ENCODE measurements at places on chromosomes 2 and 18.

DNA sequence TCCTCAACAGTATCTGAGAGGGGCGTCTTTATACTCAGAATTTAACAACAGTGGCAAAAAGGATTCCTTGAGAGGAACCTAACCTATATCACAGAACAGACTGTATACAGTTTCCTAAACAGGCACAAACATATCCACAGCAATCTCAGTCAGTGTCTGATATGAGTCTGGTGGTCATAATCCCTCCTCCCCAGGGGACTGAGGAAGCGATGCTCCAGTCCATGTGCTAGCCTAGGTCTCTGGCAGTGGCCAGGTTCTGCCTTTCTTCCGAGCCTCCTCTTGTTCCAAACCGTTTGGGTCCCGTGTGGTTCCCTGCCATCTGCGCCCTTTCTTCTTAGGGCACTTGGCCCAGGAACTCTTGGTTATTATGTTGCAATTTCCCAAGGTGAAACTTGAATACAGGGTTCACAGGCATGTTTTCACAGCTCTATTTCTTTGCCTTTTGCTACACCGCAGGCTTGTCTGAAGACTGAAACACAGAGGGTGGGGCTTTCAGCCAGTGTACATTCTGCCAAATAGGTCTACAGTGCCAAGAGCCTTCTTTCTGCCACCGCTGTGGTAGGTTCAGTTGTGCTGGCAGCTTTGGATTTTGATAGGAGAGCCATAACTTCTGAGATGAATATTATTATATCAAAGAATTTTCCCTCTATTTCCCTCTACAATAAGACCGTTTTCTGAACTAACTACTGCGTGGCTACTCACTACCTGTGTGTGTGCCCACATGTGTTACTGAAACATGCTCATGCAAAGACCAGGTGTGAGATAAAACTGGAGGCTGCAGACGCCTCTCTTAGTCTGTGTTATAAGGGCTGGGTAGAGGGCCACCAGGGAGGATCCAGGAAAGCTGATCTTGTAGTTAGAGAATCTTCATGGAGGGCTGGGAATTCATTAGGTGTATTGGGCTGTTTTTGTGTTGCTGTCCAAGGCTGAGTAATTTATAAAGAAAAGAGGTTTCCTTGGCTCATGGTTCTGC lies 75.0 kb upstream of the HAAO start:
- no peak for DNase-seq

GRCh38 chr2:33015421-33016142 lies 68.8 kb downstream of the LTBP1 start:
- peak; percentile 23 for DNase-seq

DNA sequence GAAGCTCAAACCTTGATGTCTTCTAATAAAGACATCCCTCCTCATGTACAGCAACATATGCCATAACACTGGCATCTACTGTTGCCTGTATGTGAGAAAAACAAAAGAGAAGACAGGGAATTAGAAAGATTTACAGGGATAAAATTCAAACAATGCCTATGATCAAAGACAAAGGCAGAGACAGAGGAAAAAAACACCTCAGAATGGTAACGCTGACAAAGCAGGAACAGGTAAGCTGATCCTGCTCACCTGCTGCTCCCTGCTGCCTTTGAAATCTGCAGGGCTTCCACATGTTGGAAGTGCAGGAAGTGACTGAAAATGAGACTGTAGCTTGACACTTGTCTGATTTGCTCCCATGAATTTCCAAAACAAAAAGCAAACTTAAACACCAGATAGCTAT lies 90.2 kb upstream of the DNAJC10 start:
- DNase-seq: no peak

DNA sequence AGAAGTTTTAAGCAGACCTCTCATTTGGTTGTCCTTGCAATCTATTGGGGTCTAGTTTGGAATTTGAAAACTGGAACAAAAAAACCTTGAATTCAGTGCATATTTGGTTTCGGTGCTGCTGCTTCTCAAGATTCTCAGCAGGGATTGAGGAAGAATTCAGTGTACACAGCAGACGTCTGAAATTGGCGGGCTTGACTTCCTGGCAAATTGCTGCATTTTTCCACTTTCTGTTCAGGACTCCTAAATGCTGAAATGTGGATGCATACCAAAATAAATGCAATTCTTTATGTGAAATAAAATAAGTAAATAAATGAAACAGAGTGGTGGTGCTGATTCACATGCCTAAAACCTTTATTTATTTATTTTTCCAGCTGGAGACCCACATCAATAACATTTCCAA lies 332.4 kb upstream of the KYNU start:
- no peak for DNase-seq

GRCh38 chr2:212940816-212941215 lies 210.6 kb downstream of the IKZF2 start:
- no peak for DNase-seq

DNA sequence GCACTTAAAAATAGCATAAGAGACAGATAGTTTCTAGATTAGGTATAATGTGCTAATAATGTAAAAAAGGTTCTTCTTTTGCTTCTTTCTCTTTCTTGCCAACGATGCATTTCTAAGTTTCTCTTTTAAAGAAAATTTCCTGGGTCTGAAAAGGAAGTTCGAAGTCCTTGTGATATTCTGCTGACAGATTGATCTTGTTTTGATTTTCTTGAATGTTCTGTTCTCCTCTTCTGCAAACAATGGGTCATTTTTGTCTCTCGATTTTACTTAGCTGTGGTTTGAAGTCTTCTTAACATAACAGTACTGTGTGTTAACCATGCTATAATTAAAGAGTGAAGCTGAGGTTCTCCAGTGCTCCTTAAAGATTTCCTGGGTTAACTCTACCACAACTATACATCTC lies 61.1 kb upstream of the ACYP2 start:
- no peak for DNase-seq

GRCh38 chr2:12430407-12431133 lies 286.2 kb upstream of the TRIB2 start:
- DNase-seq: no peak

GRCh38 chr2:200494048-200494447 lies 15.8 kb downstream of the KCTD18 start:
- no peak for DNase-seq

GRCh38 chr18:48077291-48077690 lies 146.8 kb upstream of the SMAD2 start:
- DNase-seq: no peak

DNA sequence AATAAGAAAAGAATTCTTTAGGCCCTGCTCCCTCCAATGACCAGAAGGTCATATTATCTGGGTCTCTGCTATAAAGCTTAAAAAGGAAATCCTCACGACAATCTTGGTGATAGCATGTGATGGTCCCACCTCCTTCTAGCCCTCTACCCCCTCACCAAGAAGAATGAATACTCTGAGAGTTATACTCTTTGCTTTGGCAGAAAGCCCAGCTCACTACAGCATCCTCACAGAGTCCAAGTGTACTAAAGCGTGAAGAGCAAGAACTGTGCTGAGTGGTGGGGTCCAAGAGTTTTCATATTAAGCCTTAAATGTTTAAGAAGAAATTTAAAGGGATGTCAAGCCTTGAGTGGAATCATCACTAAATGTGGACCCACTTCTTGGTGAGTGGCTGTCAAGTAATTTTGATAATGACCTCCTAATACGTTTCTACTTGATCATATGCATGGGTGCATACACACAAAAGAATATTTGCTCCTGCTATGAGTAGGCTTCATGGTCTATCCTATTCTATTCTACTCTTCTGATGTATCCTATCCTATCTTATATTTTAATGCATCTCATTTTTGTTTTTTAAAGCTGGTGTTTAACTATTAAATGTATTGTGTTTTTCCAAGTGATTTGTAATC lies 16.5 kb upstream of the SERPINB7 start:
- DNase-seq: no peak

DNA sequence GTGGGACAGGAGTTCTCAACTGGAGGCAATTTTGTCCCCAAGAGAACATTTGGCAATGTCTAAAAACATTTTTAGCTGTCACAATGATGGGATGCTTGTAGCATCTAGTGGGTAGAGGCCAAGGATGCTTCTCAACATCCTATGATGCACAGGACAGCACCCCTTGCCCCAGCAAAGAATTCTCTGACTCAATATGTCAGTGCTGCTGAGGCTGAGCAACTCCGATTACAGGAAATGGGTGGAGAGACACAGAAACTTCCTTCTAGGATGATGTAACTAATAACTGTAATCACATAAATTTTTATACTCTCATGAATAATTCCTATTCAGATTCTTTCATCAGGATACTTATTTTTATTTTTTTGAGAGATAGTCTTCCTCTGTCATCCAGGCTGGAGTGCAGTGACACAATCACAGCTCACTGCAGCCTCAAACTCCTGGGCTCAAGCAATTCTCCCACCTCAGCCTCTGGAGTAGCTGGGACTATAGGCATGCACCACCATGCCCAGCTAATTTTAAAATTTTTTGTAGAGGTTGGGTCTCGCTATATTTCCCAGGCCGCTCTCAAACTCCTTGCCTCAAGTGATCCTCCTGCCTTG lies 120.3 kb upstream of the ACAA2 start:
- DNase-seq: no peak

GRCh38 chr18:14075196-14075595 lies 57.0 kb downstream of the ZNF519 start:
- no peak for DNase-seq

DNA sequence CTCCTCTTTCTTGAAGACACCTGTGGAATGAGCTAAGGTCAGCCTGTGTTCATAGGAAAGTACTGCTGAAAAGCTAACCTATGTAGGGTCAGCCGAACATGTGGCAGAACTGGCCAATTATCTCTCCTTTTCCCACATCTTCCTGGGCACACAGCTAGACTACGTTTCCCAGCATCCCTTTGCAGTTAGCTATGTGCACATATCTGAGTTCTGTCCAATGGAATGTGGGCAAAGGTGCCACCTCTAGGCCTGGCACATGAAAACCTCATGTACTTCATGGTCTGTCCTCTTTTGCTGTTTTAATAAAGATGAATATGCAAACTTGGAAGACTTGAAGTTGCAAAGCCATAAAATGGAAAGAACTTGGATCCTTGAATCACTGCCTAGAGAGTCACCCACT lies 352.6 kb downstream of the TNS1 start:
- DNase-seq: no peak

DNA sequence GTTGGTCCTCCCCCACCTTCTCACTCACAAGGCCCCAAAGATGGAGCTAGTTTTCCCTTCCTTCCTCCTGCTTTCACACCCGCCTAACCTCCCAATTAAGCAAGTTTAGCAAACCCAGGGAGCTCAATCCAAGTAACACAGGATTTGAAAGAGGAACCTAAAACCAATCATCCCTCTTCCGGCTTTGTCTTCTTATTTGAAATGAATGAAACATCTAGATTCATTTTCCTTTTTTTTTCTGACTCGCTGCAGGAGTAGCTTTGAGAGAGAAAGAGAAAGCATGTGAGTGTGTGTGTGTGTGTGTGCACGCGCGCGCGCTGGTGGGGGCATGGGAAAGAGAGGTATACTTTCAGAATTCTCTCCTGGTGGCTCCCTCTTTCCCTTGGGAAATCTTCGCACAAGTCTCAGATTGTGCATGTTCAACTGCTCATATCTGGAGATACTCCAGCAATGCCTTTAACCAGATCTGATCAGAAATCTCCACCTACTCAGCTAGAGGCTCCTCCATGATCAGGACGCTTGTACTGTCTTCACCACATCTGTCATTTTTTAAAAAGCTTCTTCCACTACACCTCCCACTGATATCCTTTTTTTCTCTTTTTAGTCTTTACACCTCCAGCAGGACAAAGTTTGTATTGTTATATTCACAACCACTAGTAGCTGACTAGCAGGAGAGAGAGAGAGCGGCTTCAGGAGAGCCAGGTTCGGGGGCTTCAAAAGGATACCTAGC lies 1.7 kb downstream of the SLC8A1 start:
- DNase-seq: no peak

DNA sequence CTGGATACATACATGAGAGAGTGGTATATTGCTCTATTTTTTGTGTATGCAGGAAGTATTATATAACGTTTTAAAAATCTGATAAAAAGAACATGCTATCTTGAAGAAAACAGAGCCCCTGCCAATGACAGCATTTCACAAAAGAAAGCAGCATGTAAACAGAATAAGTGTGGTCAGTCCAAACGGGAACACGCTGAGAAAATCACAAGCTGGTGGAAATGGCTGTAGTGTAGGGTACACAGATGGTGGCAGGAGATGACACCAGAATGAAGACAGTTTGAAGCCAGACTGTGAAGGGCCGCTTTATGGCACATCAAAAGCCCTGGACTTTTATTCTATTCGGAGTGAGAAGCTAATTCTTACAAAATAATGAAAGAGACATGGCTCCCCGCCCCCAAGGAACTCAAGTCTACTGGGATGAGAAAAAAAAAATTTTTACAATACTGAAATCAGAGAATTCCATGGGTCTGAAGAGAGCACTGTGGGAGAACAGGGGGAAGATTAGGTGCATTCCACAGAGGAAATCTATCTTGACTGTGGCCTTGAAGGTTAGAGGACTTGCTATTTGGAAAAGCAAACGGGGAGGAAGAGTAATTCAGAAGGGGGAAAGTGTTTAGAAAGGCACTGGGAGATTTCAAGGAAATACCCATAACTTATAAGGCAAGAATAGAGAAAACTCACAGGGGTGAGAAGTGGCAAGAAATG lies 217.7 kb upstream of the SMAD7 start:
- no peak for DNase-seq

- peak; percentile 66 for DNase-seq
Measured at GRCh38 chr2:105294844-105295481, 34.6 kb downstream of the TGFBRAP1 start.

GRCh38 chr2:108853421-108853820 lies 66.8 kb downstream of the CCDC138 start:
- DNase-seq: no peak

- no peak for DNase-seq
Measured at GRCh38 chr2:179712825-179713224, 148.6 kb downstream of the ZNF385B start.

GRCh38 chr2:27039426-27039825 lies 6.7 kb downstream of the TMEM214 start:
- no peak for DNase-seq

- DNase-seq: no peak
Measured at GRCh38 chr18:22031611-22032010, 137.8 kb upstream of the GATA6 start.

DNA sequence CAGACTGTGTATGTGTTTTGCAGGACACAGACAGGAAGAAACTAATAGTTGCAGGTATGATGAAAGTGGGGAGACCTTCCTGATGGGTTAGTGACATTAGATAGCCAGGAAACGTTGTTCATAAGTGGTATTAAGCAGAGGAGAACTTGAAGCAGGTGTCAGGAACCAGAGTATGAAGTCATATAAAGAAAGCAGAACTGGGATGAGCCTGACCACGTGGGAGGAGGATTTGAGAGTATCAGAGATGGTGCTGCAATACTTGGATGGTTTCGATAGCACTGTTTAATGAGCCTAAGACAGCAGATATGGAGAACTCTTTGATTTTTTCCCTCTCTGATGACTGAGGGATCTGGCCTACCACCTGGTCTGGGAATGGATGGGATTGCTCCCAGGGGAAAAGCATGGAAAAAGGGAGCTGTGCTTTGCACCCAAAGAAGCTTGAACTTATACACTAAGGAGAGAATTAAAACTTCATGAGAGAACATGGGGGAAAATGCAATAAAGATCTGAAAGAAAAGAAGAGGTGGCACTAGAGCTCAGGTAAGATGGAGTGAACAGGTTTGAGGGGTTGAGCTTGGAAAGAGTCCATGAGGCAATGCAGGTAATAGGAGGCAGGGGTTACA lies 226.0 kb upstream of the LRRTM1 start:
- DNase-seq: no peak
